Activated CD4-positive, alpha-beta T cell treated with anti-CD3 and anti-CD28 coated beads, Interleukin-2, amount 50 U/mL, for 24 hours (primary cell): ENCODE measurements at places on chromosomes 1 and 21.

- no peak for DNase-seq
These were observed at the start of gene HAPLN2 for GRCh38 chr1:156618853-156619581. HAPLN2 (plus strand) TSS chr1:156619415; CDS start chr1:156623491, 4,076 bp downstream.

DNA sequence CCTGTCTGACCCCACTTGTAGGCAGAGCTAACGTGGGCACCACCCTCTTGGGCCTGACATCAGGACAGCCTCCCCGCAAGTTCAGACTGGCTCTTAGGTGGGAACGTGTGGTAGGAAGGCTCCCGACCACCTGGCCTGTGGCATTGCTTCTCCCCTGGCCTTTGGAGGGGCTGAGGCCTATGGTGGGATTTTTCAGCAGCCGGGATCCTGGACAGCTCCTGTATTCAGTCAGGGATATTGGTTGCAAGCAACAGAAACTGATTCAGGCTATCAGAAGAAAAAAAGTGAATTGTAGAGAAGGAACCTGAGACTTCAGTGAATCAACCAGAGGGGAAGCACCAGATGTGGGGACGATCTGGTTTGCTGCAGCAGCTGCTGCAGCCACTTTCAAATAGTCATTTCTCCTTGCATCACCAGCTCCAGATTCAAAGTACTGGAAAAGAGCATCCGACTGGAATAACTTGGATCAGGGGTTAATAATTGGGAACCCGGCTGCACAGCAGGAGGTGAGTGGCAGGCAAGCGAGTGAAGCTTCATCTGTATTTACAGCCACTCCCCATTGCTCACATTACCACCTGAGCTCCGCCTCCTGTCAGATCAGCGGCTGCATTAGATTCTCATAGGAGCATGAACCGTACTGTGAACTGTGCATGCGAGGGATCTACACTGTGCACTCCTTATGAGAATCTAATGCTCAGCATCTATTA lies 5.9 kb downstream of the RNF186 start:
- no peak for DNase-seq

GRCh38 chr1:203077367-203077766 lies 8.4 kb downstream of the MYOG start:
- DNase-seq = no peak

GRCh38 chr1:5351366-5351765 lies 640.9 kb downstream of the NPHP4 start:
- DNase-seq = no peak

- DNase-seq = no peak
These were observed 250.6 kb downstream of the PLA2G4A start for GRCh38 chr1:187079330-187079729.

GRCh38 chr1:192489047-192489446 lies 86.5 kb upstream of the RGS1 start:
- no peak for DNase-seq

- peak; percentile 61 for DNase-seq
These were observed 23.2 kb downstream of the INTS7 start for GRCh38 chr1:212012034-212012740.

- DNase-seq = no peak
These were observed 28.1 kb downstream of the AK4 start for GRCh38 chr1:65176056-65176450.

DNA sequence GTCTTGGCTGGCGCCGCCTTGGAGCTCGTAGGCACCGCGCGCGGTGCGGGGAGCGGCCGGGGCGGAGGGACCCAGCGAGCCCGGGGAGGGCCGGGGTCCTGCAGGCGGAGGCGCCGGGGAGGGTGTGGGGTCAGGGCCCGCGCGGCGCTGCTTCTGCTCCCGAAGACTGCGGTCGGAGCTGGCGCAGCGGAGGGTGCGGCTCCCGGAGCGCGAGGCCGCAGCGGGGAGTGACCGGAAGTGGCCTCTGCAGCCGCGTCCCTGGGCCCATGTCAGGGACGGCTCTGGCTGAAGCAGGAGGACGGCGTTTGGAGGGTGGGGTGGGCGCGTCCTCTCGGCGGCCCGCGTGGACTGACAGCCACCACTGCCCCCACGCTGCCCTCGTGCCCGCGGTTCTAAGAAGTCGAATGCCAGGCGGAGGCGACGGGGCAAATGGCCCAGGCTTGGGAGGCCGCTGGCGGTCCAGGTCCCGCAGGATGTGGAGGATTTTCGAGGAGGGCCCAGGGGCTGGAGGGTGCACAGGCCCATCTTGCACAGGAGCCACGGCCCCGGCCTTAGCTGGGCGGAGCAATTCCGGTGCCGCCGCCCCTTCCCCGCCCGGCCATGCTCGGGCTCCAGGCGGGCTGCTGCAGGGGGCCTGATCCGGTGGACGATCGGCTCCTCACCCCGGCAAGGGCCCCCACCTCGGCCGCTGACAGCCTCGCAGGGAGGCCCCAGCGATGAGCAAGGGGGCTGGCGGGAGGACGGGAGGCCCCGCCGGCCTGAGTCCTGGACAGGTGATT lies 7.7 kb upstream of the ZNF669 start:
- no peak for DNase-seq

DNA sequence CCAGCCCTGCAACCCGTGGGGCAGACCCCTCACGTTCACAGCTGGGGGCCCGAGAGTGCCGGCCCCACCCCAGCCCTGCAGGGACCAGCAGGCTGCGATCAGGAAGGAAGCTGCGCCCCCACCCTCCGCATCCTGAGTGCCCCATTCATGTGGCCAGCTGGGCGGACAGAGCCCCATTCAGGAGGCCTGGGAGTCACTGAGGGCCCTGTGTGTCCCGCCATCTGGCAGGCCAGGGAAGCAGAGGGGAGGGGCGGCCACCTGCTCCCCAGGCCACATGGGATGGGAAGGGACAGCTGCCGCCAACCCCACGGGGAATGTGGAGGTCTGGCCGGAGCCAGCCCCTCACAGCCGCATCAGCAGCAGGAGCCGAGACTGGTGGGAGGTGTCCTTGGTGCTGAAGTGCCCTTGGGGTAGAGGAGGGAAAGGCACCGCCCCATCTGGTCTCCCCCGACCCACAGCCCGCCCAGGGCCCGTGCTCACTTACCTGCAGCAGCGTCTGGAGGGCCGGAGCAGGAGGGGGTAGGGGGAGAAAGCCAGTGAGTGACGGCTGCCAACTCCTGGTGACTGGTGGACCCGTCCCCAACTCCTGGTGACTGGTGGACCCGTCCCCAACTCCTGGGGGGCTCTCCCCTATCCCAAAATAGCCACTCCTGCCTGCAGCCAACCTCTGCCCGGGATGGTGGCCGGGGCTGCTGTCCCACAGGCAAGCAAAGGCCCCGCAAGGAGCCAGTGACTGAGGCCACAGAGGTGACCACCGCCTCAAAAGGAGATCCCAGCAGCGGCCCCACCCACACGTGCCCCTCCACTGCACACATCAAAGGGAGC lies 8.7 kb downstream of the ACAP3 start:
- DNase-seq = no peak

DNA sequence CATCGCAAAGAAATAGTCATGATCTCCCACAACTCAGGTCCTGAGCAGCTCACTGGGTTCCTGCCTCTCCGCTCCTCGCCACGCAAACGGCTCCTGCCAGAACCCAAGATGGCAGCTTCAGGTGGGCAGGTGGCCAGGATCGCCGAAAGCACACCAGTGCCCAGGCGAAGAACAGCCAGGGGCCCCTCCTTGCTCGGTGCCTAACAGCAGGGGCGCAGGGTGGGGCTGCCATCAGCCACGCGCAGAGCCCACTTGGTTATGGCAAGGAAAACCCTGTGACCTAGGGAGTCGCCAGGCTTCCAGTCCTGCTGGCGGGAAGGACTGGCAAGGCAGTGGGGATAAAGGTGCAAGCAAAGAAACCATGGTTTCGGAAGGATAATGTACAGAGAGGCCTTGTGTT lies 47.5 kb downstream of the ARID4B start:
- no peak for DNase-seq

GRCh38 chr1:162908780-162909179 lies 47.8 kb upstream of the CCDC190 start:
- no peak for DNase-seq
